ENCODE measurements at places on chromosomes 5 and 9. TPM values are rescaled to one million over a fixed set of nuclear protein-coding genes. Genes with fewer than 3 reads are reported as not detected.

- no peak for DNase-seq
Measured at GRCh38 chr9:5502553-5502952, 7.8 kb upstream of the PDCD1LG2 start.

Gene EQTN
- not detected for total RNA-seq

DNA sequence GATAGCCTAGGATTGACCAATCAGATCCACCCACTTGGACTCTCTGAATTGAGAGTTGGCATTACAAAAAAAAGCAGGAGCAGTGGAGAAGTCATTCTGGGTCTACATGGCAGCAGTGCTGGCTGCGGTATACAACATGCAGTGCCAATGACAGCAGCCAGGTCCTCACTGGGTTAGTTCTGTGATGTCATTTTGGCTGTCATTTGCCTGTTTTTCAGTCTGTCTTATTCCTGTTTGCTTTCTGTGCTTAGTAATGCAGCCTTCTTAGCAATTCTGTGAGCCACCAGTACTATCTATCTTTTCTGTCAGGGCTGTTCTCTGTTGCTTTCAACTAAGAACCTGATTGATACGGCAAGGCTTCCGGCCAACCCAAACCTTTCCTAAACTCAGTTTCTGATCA lies 471.8 kb downstream of the BNC2 start:
- DNase-seq = no peak

Gene F2RL1
- total RNA-seq = 5.3 TPM

Gene MAPKAP1
- 72.4 TPM for total RNA-seq

DNA sequence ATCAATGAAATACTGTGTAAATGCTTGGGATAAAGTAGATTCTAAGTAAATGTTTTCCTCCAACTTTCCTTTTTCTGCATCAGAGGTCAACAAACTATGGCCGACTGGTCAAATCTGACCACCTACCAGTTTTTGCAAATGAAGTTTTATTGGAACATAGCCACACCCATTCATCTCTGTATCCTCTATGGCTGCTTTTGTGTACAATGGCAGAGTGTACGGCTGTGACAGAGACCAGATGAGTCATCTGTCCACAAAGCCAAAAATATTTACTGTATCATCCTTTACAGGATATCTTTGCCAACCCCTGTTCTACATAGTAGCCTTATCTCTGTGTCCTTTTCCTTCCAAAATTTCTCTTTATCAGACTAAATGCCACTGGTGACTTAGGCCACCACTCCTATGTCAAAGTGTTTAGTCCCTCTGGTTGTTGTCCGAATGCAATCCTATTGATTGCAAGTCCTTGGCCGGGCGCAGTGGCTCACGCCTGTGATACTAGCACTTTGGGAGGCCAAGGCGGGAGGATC lies 218.4 kb upstream of the KLF4 start:
- DNase-seq = peak; percentile 72

DNA sequence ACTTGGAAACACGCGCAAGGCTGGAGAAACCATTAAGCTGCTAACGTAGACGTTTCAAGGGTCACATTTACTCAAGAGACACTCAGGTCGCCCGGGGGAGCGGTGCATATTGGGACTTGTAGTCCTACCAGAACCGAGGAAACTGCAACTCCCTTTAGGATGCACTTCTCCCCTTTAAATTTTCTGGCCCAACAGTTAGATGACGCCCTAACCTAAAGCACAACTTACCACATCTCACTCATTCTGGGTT lies 384 bp upstream of the DMXL1 start:
- DNase-seq = peak; percentile 17

Gene PCDH1
- 0.29 TPM for total RNA-seq

DNA sequence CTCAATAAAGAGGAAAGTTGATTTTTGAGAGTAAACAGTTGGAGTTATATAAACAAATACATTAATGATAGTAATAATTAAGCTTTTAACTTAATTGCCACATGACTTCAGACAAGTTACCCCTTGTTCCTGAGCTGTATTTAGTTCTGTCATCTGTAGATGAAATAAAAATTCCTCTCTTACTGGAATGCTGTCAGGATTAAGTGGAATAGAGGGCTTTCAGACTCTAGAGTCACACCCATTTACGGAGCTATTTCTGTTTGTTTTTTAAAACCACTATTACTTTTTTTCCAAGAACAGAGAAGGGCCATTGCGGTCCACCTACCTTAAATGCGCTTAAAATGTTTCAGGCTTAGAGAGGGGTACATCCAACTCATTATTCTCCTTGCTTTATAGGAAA lies 170.6 kb downstream of the CHSY3 start:
- DNase-seq = no peak

DNA sequence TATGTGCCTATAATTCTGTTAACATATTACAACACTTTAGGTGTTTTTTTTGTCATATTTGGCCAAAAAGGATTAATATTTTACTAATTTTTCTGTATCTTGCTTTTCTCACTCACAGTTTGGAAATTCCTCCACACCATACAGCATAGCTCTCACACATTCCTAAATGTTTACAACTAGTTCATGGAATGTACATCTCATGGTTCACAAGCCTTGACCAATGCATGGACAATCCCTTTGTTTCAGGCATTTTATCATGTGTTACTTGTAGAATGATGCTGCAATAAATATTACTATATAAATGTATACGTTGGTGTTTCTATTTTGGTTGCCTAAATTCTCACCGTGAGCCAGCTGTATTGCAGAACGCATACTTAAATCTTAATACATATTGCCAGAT lies 80.5 kb upstream of the SPATA31C2 start:
- no peak for DNase-seq

DNA sequence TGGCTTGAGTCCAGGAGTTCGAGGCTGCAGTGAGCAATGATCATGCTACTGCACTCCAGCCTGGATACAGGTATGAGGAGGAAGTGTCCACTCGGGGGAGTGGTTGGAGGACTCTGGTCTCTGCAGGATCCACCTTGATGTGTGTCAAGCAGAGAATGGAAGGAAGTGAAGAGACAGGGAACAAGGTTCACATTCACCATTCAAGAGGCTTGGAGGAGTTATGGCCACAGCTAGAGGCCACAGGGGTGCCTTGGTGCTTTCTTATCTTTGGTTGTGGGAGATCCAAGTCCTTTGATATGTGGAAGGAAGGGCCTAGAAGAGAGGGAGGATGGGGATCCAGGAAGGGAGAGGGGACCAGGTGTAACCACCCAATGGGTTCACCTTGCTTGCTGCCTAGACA lies 5.4 kb upstream of the CERCAM start:
- peak; percentile 52 for DNase-seq

Gene FOXD4L5
- total RNA-seq = under 0.01 TPM

GRCh38 chr9:112097712-112098688 lies 77.1 kb downstream of the SUSD1 start:
- DNase-seq = peak; percentile 76

Gene AIF1L
- total RNA-seq = under 0.01 TPM

DNA sequence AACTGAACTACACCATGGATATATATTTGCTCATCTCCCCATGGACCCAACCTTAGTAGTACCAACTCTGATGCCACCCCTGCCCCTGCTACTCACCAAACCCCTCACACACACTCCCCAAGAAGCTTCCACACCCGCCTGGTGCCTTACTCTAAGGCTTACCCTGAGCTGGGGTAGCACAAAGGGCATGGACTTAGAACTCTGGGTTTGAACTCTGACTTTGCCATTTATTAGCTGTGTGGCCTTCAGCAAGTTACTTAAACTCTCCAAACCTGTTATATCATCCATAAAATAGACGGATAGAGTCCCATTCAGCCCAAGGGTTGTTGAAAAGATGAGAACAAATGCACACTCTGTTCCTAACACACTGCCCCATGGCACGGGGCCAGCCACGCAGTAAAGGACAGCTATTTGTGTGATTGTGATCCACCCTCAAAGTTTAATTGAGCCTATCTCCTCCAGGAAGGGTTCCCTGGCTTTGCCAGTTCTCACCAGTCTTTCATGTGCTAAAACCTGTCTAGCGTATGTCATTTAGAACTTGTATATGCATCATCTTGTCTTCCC lies 111.0 kb downstream of the KLHL3 start:
- no peak for DNase-seq

DNA sequence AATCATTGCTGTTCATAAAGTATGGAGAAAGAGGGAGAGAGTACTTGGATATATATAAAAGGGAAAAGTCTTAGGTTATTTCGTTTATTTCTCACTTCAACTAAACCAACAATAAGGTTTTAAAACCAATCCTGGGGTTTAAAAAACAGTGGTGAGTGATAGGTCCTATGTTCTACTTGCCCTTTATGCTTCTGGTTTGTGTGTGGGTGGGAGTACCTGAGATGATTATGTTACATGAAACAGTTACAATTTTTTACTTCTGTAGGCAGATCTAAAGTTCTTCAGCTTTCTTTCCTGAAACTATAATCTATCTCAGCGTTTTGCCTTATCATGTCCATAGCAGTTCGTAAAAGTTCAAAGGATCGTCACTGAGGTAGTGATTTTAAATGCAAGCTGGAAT lies 49.2 kb downstream of the STX17 start:
- no peak for DNase-seq

Gene CDH6
- 9.4 TPM for total RNA-seq

GRCh38 chr5:35924122-35924949 lies 14.1 kb downstream of the CAPSL start:
- peak; percentile 86 for DNase-seq

GRCh38 chr9:108087781-108088180 lies 598.2 kb upstream of the KLF4 start:
- no peak for DNase-seq

Gene CKMT2
- 1.4 TPM for total RNA-seq

DNA sequence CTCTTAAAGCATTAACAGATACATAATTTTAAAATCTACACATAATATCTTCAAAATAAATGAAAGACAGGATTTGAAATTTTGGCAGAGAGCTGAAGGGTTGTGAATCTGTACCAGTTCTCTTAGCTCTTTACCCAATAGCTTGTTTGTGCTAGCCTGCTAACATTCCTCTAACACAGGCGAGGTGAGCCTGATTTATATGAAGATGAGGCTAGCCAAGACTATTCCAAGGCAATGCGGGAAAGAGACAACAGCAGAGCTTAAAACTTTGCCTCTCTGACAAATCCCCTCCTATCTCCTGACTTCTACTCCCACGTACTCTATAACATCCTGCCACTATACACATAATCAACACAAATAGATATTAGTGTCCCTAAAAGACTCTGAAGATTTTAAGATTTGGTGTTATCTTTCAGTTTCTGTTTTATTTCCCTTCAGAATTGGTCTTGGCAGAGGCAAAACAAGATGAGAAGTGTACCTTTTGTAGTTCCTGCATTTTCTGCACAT lies 745.6 kb upstream of the ZNF608 start:
- DNase-seq = no peak

Measured in osteoblast (primary cell).